ENCODE measurements at places on chromosomes 2 and 18.

- DNase-seq, result no peak
These were observed 11.7 kb upstream of the LGALSL start for GRCh38 chr2:64442277-64442676.

- DNase-seq, result no peak
These were observed 59.5 kb upstream of the ID2 start for GRCh38 chr2:8622199-8622911.

- DNase-seq, result no peak
These were observed 134.8 kb upstream of the CREB1 start for GRCh38 chr2:207394812-207395534.

- no peak for DNase-seq
These were observed 40.9 kb downstream of the RBBP8 start for GRCh38 chr18:22974001-22974400.

DNA sequence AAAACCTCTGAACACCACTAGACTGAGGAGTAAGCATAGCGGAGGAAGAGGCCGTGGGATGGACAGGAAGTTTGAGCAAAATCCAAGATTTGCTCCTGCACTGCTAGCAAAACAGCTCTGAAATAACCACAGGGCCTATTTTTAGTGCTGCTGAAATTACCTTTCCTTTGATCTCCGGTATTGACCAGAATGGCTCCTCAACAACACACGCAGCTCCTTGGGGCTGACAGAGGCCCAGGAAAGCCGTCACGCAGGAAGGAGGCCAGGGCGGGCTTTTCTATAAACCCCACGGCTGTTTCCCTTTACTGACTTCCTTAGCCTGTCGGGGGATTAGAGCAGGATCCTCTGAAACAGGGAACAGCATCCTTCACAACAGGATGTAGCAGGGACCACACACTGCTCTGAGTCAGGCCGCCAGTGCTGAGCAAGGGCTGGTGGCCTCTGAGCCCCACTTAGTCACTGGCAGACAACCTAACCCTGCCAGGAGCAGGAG is 80.8 kb upstream of the LCLAT1 start:
- DNase-seq, result no peak

- no peak for DNase-seq
These were observed 680.9 kb downstream of the SATB2 start for GRCh38 chr2:198776616-198777406.

- no peak for DNase-seq
These were observed 6.7 kb upstream of the IL1A start for GRCh38 chr2:112791019-112791418.

- DNase-seq, result no peak
These were observed 73.8 kb upstream of the KLHL29 start for GRCh38 chr2:23311186-23311585.

- DNase-seq, result no peak
These were observed 32.2 kb downstream of the ZAP70 start for GRCh38 chr2:97745474-97746174.

DNA sequence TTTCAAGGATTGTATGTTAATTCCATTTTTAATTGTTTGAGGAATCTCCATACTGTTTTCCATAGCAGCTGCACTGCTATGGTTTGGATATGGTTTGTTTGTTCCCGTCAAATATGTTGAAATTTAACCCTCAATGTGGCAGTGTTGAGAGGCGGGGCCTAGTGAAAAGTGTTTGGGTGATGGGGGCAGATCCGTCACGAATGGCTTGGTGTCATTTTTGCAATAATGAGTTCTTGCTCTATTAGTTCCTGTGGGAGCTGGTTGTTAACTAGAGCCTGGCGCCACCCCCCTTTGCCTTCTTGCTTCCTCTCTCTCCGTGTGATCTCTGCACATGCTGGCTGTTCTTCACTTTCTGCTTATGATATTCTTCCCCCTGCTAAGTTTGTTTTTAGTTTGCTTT is 71.4 kb upstream of the LDLRAD4 start:
- DNase-seq, result peak; percentile 4

GRCh38 chr2:120759543-120760331 is 24.1 kb downstream of the GLI2 start:
- DNase-seq, result no peak

GRCh38 chr2:203687165-203687564 is 19.3 kb upstream of the CD28 start:
- no peak for DNase-seq

- no peak for DNase-seq
These were observed 129.8 kb upstream of the COL5A2 start for GRCh38 chr2:189309331-189309730.

DNA sequence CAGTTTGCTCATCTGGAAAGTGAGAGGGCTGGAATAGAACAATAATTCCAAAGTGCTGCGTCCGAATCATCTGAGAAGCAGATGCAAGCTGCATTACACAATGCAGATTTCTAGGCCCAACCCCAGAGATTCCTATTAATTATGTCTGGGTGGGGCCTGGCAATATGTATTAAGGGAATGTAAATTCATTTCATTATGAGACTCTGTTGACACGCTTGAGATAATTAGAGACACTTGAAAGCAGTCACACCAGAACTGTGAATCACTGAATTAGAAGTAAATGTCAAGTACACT is 54.7 kb upstream of the HK2 start:
- DNase-seq, result no peak

DNA sequence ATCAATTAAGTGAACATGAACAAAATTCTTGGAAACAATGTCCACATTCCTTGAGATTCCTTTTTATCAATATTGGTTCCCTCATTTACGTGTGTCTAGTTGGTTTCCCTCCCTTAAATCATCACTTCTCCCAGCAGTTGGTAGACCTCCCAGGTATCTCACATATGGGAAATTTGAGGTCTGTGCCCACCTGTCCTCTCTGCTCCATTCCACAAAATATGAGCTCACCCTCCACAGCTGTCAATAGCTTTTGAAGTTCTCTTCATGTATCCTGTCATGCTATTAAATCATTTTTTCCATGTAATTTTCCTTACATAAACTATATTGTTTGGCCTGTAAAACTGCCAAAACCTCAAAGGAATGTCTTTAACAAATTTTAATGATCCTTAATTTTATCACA is 992.2 kb upstream of the ACVR2A start:
- no peak for DNase-seq

GRCh38 chr2:155958834-155959233 is 373.7 kb downstream of the NR4A2 start:
- DNase-seq, result no peak

- DNase-seq, result peak; percentile 81
These were observed 91.8 kb upstream of the KLF7 start for GRCh38 chr2:207257251-207258250.

DNA sequence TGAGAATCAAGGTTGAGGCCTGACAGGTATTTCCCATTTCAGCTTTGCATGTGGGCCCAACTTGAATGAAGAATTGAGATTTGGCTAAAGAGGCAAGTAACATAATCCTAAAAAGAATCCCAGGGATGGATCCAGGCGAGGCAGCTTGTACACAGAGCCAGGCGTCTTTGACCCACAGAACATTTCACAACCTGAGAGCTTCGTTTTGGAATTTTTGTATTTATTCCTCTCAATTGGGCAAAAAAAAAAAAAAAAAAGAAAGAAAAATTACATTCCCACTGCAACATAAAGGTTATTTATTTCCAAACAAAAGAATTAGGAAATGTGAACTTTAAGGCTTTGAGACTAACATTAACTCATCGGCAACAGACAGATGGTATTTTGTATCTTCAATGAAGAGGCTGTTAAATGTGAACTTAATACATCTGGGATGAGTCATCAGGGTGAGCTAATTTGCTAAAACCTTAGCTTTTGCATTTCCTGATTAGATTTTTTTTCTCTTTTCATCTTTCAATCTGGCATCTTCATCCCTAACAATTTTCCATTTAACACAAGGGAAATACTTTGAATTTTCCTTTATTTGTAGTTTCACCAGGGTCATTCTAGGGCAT is 478.5 kb upstream of the TNP1 start:
- DNase-seq, result no peak

DNA sequence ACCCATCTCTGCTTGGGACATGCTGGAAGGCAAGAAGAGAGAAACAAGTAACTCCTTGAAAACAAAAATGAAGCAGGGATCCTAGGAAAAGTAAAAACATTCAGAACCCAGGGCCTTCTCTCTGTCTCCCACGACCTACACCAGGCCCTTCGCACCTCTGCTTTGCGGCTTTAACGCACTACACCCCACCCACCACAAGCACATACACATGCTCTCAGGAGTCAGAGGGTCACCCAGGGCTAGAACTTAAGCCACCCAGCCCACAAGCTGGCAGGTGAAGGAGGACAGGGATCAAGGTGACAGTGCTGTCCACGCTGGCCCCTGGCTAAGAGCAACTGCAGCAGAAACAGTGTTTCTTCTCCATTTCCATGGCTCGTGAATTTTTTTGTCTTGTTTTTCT is 72.2 kb downstream of the BCL11A start:
- DNase-seq, result no peak

DNA sequence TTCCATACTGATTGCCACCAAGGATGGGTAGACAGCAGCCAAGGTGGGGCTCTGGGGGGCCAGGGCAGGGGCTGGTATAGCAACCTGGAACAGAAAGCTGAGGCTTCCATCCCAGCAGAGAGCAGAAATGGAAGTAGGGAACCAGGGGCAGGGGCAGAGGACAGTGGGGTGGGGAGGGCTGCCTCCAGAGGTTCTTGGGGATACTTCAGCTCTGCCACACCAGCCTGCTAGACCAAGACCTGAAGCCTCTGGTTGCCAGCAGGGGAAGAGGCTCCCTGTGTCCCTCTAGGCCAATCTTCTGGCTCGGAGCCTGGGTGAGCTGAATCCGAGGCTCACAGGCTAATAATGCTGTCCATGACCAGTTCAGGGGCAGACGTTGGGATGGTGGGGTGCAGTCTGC is 329.0 kb downstream of the DYSF start:
- DNase-seq, result no peak

DNA sequence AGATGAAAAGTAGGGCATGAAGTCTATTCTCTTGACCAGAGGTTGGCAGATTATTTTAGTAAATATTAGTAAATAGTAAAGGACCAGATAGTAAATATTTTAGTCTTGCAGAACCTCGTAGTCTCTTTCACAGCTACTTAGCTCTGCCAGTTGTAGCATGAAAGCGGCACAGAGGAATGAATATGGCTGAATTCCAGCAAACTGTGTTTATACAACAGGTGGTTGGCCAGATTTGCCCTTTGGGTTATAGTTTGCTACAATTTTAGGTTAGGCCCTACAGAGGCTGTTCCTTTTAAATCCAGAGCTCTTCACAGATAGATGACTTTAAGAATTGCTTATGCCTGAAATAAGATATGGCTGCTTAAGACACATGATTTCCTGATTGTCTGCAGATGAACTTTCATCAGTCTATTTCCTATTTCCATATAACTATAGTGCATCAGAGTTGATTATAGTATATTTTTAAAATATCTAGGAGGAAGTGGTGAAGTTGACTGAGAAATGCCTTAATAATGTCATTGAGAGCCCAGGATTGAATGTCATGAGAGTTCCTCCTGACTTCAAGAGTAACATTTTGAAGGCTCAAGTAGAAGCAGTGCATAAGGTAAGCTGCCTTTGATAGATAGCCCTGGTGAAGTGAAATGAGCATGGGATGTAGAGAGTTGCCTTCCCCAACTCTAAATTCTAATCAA is 80.5 kb downstream of the TMEM185B start:
- no peak for DNase-seq

DNA sequence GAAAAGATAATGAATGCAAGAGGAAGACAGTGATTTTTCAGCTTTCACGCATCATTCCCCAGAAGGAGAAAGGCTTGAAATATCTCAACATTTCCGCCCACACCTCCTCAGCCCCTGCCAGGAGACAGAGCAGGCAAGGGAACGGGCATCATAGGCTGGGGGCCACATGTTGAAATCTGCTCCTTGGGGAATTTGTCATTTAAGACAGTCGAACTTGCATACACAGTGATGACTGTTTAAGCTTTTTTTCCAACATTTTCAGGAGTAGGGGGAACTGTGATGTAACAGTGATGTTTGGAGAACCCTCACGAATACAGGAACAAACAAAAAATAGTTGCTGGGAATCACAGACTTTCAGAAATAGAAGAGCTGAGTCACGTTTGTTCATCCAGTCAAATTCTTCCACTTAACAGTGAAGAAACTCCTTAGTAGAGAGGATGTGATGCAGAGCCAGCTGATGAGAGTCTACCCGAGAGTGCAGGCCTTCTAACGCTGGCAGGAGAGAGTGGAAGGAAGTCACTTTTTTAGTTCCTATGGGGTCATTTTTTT is 266.8 kb downstream of the ALPK2 start:
- DNase-seq, result no peak

DNA sequence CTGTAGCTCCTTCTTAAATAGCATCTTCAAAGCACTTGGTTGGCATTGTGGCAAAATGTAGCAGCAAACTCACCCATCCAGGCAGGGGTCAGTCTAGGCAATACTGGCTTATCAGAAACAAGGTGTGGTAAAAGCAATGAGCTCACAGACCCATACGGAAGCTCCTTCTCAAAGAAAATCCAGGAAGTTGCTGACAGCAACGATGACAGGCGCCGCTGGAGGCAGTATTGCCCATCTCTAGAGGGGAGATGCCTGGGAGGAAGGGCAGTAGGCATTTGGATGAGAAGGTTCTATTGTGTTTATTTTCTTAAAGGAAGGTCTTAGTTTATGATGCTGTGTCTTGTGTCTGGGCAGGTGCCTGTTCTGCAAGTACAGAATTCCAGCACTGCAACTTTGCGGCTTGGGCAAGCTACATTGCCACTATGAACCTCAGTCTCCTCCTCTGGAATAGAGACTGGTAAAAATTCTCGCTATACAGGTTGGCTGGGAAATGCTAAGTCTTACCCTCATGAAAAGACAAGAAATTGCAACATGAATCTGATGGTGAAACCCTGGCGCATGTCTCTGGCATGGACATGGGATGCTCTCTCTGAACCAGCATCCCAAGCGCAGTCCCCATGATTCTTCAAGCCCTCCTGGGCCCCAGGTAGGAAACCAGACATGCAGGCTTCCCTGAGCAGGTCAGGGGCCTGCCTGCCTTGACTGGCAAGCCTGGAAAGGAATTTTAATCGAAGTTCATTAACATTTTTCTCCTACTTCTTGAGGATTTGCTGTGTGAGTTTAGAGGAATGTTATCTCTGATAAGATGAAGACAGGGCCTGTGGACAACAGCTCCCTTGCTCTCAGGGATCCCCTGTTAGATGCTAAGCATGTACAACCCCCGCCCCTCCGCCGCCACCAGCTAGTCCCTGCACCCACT is 156.0 kb downstream of the TFCP2L1 start:
- DNase-seq, result no peak

- DNase-seq, result no peak
These were observed 107.8 kb upstream of the LTBP1 start for GRCh38 chr2:32838949-32839348.

GRCh38 chr2:152846697-152847470 is 128.5 kb downstream of the ARL6IP6 start:
- no peak for DNase-seq

- DNase-seq, result no peak
These were observed 121.6 kb downstream of the SPP2 start for GRCh38 chr2:234172066-234172465.

- no peak for DNase-seq
These were observed 449.1 kb downstream of the TGIF1 start for GRCh38 chr18:3898861-3899613.

DNA sequence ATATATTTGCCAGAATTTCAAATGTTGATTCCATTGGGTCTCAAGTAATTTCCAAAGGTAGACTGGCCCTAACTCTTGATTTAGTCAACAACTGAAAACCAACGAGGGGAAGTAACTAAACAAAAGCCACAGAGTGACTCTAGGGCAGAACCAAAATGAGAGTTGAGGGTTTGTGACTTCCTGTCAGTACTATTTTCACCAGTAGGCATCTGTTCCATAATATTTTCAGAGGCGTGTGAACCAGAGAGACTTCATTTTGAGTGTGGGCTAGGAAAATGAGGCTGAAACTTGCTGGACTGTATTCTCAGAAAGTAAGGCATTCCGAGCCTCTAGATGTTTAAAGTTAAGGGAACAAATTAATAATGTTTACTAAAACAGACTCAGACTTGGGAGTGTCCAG is 70.6 kb downstream of the GDF7 start:
- DNase-seq, result no peak
